ENCODE measurements at places on chromosomes 11 and 22.

DNA sequence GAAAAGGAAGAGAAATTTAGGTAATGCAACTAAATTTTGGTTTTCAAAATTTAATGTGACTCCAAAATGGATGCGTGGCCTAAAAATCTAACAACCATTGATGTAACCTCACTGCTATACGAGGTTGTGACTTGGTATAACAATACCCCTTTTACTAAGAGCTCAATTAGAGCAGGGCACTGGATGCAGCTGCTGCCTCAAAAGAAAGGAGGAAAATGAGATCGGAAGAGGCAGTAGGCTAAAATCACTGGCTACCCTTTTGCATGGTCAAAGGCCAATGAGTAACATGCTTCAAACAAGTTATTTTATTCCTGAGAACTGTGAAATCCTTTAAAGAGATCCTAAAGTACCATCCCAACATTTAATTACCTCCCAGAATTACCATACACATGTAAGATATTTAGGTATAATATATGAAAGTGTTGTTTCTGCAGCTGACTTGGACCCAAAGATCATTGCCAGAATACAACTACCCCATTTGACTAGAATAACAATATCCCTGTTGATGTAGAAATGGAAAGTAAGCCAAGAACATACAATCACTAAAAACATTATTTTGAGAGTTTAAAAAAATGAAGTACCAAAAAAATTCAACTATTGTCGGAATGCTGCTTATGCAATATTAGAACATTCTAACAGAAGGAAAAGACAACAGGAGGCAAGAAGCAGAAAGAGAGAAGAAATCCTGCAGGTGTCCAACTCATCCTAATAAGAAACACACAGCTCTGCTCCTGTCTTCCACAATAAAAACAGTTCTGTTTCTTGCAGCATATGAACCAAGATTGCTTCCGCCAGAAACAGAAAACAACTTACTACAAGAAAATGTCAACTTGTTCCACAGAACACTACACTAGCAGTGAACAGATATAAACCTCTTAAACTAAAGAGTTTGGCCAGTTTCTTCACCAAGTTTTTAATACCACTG is 15.0 kb downstream of the SIK3 start:
- DNase-seq = no peak

DNA sequence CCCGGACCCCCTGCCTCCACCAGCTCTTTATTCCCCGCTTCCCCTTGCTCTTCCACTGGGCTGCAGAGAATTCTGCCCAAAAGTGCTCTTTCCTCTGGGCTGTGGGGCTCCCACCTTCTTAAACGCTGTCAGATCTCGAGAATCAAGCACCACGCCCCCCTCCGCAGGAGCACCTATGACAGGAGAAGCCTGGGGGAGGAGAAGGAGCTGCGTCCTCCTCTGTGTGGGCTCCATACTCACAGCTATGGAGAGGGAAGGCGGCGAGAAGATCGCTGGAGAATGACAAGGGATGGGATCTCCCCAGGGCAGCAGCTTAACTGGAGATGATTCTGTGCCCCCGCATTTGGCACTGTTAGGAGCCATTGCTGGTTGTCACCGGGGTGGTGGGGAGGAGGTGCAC is 19.7 kb downstream of the SHISAL1 start:
- no peak for DNase-seq

DNA sequence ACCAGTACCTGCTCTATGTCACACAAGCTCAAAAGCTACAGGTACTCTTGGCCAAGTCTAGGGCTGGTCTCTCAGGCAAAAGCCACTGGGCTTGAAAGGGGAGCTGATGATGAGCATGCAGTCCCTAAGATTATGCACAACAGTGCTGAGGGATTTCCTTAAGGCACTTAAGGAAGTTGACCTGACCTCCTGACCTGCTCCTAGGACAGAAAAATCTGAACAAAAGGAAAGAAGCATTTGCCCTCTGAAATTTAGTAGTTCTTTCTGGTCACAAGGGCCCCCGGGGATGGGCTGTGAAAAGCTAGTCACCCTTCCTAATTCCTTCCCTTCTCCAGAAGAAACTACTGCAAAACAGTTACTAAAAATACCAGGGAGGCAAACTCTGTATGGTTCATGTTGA is 83.6 kb upstream of the PHOX2A start:
- DNase-seq = no peak

DNA sequence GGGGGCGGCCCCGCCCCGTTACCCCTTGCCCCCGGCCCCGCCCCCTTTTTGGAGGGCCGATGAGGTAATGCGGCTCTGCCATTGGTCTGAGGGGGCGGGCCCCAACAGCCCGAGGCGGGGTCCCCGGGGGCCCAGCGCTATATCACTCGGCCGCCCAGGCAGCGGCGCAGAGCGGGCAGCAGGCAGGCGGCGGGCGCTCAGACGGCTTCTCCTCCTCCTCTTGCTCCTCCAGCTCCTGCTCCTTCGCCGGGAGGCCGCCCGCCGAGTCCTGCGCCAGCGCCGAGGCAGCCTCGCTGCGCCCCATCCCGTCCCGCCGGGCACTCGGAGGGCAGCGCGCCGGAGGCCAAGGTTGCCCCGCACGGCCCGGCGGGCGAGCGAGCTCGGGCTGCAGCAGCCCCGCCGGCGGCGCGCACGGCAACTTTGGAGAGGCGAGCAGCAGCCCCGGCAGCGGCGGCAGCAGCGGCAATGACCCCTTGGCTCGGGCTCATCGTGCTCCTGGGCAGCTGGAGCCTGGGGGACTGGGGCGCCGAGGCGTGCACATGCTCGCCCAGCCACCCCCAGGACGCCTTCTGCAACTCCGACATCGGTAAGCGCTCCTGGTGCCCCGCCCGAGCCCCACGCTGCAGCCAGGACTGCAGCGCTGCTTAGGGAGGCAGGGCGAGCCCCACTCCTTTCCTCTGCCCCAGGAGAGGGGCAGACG is at the start of gene TIMP3:
TIMP3 (plus strand) TSS at position 169 of the 700 bp plus-strand sequence; CDS start at position 466, 297 bp downstream.
- DNase-seq = peak; percentile 65

DNA sequence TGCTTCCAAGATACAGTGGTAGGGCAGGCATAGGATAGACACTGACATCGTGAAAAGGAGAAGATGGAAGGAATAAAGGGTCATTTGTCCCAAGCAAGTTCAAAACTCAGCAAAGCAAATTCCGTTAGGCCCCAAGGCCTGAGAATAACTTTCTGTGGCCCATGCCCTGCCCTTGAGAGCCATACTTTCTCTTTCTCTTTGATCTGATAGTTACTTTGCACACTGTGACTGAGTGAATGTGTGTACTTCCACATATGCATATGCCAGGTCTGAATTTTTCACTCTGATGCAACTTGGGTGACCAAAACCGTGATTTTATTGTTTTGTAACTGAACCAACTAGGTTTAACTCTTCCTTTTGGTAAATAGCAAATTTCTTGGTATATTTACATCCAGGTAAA is 371.5 kb downstream of the RAB38 start:
- no peak for DNase-seq

- no peak for DNase-seq
Observed at GRCh38 chr11:284105-285020, 4.6 kb upstream of the PGGHG start.

All from fibroblast of mammary gland (primary cell).